Activated T-cell treated with anti-CD3 and anti-CD28 coated beads for 24 hours (primary cell): ENCODE measurements at places on chromosomes 12 and 14.
A peak's percentile ranks its signal among the peaks of the same experiment; 100 is the strongest.

- peak; percentile 10 for DNase-seq
Observed at GRCh38 chr12:30847259-30847658, 79.3 kb upstream of the TSPAN11 start.

GRCh38 chr12:62512901-62513300, 46.3 kb downstream of the MON2 start:
- no peak for DNase-seq

- DNase-seq: no peak
Observed at GRCh38 chr14:103726474-103726873, 10.9 kb downstream of the ZFYVE21 start.

DNA sequence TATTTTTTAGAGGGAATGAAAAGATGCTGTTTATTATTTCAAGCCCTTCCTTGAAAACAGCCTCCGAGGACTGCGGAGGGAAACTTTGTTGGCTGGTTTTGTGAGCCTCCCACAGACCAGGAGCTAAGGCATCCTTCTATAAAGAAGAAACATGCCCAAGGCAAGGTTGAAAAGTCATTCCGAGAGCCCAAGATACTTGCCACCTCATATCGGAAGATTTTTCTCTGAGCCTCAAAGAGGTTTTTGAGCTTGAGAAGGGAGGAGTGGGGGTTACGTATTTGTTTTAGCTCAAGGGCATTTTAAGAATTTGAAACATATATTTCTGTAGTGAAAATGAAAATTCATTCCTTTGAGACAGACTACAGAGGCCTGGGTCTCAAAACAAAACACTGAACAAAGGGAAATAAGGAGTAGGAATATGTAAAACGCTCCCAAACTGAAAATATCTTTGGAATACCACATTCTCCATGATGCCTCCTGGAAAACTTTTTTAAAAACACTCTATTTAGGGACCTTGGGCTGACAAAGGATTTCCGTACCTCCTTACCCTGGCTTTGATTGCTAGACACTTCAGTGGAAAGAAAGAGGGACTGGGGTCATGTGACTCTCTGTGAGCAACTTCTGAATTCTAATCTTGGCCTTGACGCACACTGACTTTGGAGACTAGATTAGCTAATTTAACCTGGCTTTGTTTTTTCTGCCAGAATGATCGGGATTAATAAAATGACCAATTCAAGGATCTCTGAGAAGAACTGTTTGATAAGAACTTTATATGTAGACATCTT, 180.9 kb downstream of the SRGAP1 start:
- DNase-seq: no peak

DNA sequence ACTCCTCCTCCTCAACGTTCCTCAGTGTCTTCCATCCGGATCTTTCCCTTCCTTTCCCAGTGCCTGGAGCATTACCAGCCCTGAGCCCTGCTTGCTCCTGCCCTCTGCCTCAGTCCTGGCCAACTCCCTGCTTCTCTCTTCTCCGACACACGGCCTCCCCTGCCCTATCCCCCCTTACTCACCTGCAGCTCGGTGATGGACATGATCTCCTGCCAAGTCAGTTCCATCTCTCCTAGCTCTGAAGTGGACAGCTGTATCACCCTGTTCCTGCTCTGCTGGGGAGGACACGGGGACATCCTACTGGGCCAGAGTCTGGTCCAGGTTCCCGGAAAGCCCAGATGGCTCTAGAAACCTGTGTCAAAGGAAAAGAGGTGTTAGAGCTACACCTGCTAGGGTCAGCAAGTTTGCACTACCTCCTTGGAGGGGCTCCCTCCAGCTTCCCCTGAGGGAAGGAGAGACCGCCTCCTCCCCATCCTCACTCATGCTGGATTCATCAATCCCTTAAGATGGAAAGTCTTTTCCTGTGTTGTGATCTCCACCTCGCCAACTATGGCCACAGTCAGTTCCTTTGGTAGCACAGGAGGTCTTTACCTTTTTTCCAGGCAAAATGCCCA, 5.8 kb downstream of the NFE2 start:
- no peak for DNase-seq

DNA sequence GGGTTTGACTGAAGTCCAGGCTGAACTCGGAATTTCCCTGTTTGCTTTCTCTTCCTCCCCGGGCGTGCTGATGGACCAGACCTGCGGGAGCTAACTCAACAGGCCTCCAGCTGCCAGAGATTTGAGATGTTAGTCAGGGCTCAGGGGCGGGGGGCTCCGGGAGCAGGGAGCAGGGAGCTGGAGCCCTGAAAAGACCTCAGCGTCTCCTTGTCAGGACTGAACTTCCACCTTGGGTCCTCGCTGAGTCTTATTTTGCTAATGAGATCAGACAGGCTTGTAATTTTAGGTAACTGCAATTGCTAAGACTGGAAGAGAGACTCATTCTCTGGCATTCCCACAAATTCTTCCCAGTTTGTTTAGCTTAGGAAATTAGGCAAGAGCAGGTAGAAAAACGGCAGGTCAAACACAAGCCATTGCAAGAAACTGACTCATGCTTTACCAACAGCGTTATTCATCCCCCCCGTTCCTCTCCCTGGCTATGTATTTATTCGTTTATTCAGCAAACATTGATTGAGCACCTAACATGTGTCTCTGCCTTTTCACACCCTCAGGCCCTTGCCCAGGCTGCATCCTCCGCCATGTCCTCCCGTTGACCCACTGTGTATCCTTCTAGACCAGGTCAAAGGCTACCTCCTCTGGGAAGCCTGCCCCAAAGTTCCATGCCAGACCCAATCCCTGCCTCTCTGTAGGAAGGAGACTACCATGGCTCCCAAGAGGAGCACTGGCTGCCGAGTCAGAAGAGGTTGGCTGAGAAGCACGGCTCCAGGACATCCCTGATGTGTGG, 80.4 kb upstream of the DIO3 start:
- DNase-seq: no peak
